Bladder microvascular endothelial cell (primary cell): ENCODE measurements at places on chromosomes 11 and 22. TPM values are rescaled to one million over a fixed set of nuclear protein-coding genes. Genes with fewer than 3 reads are reported as not detected.

The SERGEF gene
- total RNA-seq = 10.2 and 18.8 TPM in 2 replicates

The FGF3 gene
- total RNA-seq = not detected in 2 replicates

The PDHX gene
- total RNA-seq = 12.5 and 18.9 TPM in 2 replicates

The CFAP300 gene
- not detected in 2 replicates for total RNA-seq

The SLC43A1 gene
- total RNA-seq = 8.7 and 15.5 TPM in 2 replicates

The OR8D4 gene
- total RNA-seq = not detected in 2 replicates

The TRPM5 gene
- not detected in 2 replicates for total RNA-seq

The ASCL2 gene
- not detected in 2 replicates for total RNA-seq

The SLN gene
- not detected in 2 replicates for total RNA-seq

The SLC16A8 gene
- 0.16 TPM in 1 of 2 replicates, not detected in the other for total RNA-seq

The SAA4 gene
- total RNA-seq = not detected in 2 replicates

The PGA3 gene
- not detected in 2 replicates for total RNA-seq

The BTG4 gene
- not detected in 2 replicates for total RNA-seq

The C11orf91 gene
- total RNA-seq = not detected in 2 replicates

The INSC gene
- under 0.01 and 0.06 TPM in 2 replicates for total RNA-seq

The SLC25A1 gene
- 47.1 and 73.9 TPM in 2 replicates for total RNA-seq

The YAP1 gene
- 16.7 and 84.0 TPM in 2 replicates for total RNA-seq

The RNF169 gene
- total RNA-seq = 21.4 and 23.9 TPM in 2 replicates

The PLA2G6 gene
- total RNA-seq = 3.2 and 8.3 TPM in 2 replicates

The CCDC73 gene
- total RNA-seq = 0.06 TPM in 1 of 2 replicates, not detected in the other

The TMEM179B gene
- 17.2 and 21.3 TPM in 2 replicates for total RNA-seq

The SLC22A25 gene
- not detected in 2 replicates for total RNA-seq

The C11orf86 gene
- not detected in 2 replicates for total RNA-seq

The GRIK4 gene
- total RNA-seq = 0.13 TPM in 1 of 2 replicates, not detected in the other

The SLC35E4 gene
- 13.1 and 21.0 TPM in 2 replicates for total RNA-seq

The F2 gene
- not detected in 2 replicates for total RNA-seq

The MS4A3 gene
- total RNA-seq = not detected in 2 replicates

The PATE3 gene
- not detected in 2 replicates for total RNA-seq

The OR52I1 gene
- not detected in 2 replicates for total RNA-seq

The OOSP1 gene
- total RNA-seq = not detected in 2 replicates

The OR10A2 gene
- total RNA-seq = not detected in 2 replicates

The GAS2 gene
- total RNA-seq = 0.97 and 1.8 TPM in 2 replicates

The GSTT2B gene
- total RNA-seq = 1.3 and 7.0 TPM in 2 replicates

The WNT11 gene
- 0.31 TPM in 1 of 2 replicates, not detected in the other for total RNA-seq

The SOX6 gene
- 0.19 and 0.32 TPM in 2 replicates for total RNA-seq

The KCNJ11 gene
- 0.25 and 0.32 TPM in 2 replicates for total RNA-seq

The OR51B2 gene
- total RNA-seq = not detected in 2 replicates

The MRGPRG gene
- total RNA-seq = not detected in 2 replicates

The PANX1 gene
- total RNA-seq = 11.2 and 30.3 TPM in 2 replicates

The C2CD2L gene
- 2.1 and 4.5 TPM in 2 replicates for total RNA-seq

The ARHGAP1 gene
- total RNA-seq = 17.8 and 28.9 TPM in 2 replicates

The ANKK1 gene
- total RNA-seq = not detected in 2 replicates

The PLAAT2 gene
- 0.13 TPM in 1 of 2 replicates, not detected in the other for total RNA-seq

The DNAJB13 gene
- not detected in 2 replicates for total RNA-seq

The UPK3A gene
- not detected in 2 replicates for total RNA-seq

The FAM83F gene
- under 0.01 TPM in 1 of 2 replicates, not detected in the other for total RNA-seq

The TLCD5 gene
- 3.4 and 10.9 TPM in 2 replicates for total RNA-seq

The PIK3IP1 gene
- 14.7 and 27.9 TPM in 2 replicates for total RNA-seq

The PHOX2A gene
- not detected in 2 replicates for total RNA-seq

The CARNS1 gene
- under 0.01 and 0.19 TPM in 2 replicates for total RNA-seq

The OR8H3 gene
- not detected in 2 replicates for total RNA-seq

The PIWIL4 gene
- 0.32 and 0.76 TPM in 2 replicates for total RNA-seq
